ENCODE measurements at places on chromosomes 3 and 15.
A peak's percentile ranks its signal among the peaks of the same experiment; 100 is the strongest.

DNA sequence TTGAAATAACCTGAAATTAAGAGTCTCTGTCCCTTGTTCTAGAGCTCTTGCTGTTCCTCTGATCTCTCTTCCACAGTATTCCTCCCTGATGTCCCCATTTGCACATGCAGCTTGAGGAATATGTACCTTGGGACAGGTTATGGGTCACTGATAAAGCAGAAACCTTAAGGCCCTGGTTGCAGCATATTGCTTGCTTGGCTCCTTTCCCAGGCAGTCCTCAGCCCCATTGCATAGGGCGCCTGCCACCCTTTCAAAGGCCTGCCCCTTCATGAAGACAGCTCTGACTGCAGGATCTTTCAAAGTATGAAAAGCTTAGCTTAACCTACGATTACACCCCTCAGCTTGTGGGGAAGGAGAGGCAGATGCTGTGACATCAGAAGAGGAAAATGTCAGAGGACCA lies 51.6 kb downstream of the WDR76 start:
- DNase-seq, result no peak

- DNase-seq, result no peak
These were observed 27.6 kb downstream of the XYLB start for GRCh38 chr3:38374221-38374620.

- DNase-seq, result no peak
These were observed 361.8 kb downstream of the MFSD1 start for GRCh38 chr3:159163656-159164055.

DNA sequence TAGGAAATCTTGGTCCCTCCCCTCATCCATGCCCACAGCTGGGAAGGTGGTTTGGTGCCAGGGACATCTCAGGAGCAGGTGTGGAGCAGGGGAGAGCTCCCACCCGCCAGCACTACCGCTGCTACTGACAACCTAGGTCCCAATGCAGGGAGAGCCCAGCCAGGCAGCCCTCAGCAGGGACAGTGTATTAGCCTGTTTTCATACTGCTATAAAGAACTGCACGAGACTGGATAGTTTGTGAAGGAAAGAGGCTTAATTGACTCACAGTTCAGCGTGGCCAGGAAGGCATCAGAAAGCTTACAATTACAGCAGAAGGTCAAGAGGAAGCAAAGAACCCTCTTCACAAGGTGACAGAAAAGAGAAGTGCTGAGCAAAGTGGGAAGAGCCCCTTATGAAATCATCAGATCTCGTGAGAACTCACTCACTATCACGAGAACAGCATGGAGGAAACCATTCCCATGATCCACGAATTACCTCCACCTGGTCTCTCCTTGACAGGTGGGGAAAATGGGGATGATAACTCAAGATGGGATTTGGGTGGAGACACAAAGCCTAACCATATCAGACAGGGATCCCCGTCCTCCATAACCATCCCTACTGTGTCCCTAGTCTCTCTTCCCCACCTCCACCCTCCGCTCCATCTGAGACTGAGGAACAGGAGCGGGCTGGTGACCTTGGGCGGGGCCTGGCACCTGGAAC lies 218.6 kb downstream of the TBC1D2B start:
- DNase-seq, result no peak

GRCh38 chr3:183210341-183210740 lies 42.7 kb upstream of the B3GNT5 start:
- no peak for DNase-seq

DNA sequence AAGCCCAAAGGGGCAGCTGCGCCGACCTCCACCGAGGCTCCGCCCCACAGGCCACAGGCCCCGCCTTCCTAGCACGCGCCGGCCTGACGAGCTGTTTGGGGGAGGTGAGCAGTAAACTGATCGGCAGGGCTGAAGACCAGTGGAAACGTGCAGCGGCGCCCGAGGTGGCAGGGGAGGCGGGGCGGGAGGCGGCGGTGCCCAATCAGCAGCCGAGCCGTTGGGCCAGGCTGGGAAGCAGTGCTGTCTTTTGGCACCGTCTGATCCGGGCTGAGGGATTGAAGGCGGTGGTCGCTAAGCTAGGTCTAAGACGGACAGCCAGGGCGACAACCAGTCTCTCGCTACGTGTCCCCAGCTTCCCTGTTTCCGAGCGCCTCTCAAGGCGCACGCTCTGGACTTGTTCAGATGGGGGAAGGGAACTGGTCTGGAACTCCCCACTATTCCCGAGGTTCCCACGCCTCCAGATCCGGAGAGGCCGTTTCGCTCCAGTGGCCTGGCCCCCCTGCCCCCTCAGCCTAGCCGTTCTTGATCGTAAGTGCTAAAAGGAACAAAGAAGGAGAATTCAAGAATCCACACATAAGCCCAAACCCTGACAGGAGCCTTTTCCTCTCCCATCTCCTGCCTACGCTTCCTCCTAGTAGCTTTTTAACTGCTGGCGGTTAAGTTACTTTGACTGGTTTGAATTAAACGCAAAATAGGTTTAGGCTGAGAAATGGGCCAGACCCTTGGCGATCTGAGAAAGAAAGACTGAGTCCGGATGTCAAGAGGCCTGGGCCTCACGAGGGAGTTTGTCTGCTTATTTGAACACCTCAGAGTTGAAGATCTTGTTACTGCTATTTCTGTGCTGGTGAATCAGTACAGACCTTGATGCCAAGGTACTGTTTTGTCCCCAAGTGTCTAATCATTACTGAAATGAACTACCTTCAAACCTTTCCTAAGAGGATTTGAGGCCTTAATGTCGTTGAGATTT lies at the start of gene FMN1:
Gene FMN1 (minus strand): TSS at position 11 of the 967 bp plus-strand sequence. CDS start 39,800 bp downstream, outside the sequence.
- peak; percentile 84 for DNase-seq

GRCh38 chr3:192307631-192308030 lies 419.7 kb downstream of the FGF12 start:
- no peak for DNase-seq

DNA sequence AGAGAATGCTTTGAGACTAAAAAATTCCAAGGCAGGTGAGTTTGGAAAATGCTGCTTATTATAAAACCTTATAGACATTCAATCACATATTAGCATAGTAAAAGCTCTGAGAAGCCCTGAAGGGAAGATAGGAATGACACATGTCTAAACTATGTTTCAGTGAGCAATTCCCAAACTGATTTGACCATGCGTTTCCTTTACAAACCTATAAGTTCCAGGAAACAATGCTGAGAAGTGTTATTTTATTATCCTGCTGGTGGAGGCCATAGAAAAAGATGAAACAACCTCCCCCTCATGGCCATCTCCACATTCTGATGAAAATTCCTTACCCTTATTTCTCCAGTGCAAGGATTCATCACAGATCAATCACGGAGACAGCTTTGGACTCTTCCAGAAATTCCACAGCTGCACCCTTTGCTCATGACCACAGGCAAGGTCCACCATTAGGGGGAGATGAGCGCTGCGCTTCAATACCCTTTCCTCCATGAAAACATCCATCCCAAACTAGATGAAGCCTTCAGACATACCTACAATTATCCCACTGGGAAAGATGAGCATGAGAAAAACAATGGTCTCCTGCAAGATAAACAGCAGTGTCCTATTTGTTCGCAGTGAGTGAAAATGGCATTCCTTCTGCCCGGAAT lies 372.1 kb downstream of the MAGI1 start:
- no peak for DNase-seq
